ENCODE measurements at places on chromosomes 5 and 9.
A peak's percentile ranks its signal among the peaks of the same experiment; 100 is the strongest.

DNA sequence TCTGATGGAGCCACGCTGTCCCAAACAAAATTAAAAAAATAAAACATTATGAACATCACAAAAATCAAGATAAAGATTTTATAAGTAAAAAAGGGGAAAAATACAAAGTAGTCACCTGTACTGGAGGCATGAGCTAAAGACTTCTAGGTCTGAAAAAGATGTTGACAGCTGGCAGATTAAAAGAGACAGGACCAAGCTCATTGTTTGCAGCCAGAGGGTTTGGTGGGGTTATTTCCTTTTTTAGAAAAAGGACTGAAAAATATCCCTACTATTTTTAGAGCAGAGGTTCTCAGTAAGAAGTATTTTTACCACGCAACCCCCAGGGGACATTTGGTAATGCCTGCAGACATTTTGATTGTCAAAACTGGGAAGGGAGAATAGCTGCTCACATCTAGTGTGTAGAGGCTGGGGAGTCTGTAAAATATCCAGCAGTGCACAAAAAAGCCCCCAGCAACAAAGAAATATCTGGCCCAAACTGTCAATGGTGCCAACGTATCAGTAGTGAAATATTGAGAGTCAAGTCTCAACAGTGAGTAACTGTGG is 353.4 kb downstream of the TLE1 start:
- DNase-seq: no peak

DNA sequence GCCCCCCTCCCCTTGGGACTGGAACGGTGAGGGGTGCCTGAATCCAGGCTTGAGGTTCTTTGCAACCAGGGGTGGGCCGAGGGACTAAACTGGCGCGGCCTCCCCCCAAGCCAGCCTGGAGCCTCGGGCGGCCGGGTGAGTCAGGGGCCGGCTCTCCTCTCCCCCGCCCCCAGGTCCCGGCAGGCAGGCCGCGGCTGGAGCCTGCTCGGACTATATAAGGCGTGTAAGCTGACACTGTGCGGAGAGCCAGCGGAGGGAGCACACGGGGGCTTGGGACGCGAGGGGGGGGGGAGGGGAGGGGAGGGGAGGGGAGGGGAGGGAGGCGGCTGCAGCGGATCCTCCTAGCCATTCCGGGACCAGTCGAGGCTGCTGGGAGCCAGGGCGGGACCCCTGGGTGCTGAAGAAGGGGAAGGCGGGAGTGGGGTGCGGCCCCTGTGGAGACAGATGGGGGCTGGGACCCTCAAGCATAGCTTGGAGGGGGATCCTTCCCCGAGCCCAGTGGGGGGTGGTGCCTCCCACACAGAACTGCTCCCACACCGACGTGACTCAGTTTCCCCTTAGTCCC is 595 bp downstream of the PDLIM7 start:
- DNase-seq: no peak

- no peak for DNase-seq
Observed at GRCh38 chr9:21670374-21670773, 132.1 kb upstream of the MTAP start.

- DNase-seq: no peak
Observed at GRCh38 chr5:120306303-120306702, 157.8 kb upstream of the PRR16 start.

DNA sequence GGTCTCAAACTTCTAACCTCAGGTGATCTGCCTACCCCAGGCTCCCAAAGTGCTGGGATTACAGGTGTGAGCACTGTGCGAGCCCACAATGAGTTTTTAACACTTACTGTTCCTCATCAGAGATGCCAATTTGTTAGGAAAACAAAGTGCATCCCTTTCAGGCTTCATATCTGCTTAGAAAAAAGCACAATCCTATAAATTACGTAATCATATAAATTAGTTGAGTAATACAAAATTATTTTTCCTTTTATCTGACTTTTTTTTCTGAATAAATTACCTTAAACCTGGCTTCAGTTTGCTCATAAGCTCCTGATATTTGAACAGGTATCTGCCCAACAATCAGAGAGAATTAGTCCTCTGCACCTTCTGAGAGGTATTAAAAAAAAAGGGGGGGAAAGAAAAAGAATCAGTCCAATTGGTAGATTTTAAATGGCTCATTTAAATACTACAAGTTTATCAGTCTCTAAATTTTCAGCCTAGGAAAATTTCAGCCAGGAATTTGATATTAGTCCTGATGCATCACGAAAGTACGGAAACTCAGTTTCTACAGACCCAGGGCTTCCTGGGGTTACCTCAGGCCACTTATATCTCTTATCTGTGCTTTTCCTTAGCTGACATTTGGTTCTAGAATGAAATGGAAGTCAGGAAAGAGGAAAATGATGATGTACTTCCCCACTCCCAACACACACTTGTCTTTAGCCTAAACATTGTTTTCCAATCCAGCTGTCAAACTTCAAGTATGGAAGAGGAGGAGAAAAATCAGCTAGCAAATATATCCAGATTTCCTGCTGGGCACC is 26.8 kb downstream of the ITGA1 start:
- no peak for DNase-seq

DNA sequence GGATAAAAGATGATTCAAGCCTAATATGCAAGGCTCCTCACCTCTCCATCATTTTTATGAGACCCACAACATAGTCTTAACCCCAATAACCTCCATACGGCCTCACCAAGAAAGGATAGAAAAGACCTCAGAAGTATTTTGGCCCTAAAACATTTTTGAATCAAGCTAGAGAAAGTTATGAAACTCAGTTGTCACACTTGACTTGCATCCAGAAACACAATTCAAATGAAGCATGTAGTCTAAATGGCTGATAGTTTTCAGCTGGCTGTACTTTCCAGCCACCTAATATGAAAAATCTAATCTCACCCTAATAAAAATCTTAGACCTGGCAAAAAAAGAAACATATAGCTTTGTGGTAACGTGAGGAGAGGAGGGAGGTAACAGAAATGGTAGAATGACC is 116.1 kb downstream of the ARL15 start:
- no peak for DNase-seq

DNA sequence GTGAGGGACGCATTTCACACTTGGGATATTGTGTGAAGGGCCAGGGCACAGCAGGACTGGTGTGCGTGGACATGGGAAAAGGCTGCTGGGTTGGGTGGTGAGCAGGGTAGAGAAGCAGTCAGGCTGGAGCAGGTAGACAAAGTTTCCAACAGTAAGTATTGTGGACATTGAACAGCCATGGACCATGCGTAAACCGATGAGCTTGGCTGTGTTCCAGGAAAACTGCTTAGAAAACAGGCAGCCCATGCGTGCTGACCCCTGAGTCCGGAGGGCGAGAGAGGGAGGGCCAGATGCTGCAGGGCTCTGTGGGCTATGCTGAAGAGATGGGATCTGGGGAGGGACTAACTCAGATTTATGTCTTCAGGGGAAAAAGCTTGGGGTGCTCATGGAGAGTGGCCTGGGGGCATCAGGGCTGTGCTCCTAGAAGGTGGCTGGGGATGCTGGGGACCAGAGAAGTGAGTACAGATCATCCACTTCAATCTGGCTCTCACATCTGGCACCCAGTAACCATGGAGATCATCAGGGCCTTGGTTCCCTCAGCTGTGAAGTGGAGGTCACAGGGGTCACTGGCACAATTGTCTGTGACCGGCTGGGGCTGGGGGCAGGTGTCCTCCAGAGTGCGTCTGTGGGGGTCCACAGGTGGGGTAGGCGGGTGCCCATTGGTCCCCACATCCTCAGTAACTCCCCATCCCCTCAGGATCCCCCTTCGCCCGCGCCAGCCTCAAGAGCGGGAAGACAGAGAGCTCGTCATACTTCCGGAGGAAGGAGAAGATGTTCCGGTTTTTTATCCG is 93.3 kb downstream of the CACNA1B start:
- no peak for DNase-seq

- peak; percentile 66 for DNase-seq
Observed at GRCh38 chr5:54743997-54744788, 226.6 kb downstream of the SNX18 start.

DNA sequence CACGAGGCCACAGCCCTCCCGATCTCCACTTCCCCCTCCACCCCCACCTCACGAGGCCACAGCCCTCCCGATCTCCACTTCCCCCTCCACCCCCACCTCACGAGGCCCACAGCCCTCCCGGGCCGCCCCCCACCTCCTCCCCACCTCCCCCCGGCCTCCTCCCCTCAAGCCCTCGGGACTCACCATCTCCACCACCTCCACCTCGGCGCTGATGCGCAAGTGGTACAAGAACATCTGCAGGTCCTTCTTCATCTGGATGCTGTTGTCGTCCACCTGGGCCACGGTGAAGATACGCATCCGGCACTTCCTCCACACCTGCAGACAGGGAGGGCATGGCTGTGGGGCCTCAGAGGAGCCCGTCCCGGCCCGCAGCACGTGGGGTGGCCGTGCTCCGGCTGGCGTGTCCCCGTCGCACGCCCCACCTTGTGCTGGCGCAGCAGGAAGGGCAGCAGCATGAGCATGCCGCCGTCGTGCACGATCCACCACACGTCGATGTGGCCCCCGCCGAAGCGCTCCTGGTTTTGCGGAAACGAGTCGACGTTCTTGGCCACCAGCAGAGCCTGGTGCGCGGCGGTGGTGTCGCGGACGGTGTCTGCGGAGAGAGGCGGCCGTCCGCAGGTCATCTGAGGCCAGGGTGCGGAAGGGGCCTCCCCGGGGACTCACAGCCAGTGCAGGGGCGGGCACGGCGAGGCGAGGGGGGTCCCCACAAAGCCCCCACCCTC is 48.0 kb downstream of the SLC12A7 start:
- no peak for DNase-seq

DNA sequence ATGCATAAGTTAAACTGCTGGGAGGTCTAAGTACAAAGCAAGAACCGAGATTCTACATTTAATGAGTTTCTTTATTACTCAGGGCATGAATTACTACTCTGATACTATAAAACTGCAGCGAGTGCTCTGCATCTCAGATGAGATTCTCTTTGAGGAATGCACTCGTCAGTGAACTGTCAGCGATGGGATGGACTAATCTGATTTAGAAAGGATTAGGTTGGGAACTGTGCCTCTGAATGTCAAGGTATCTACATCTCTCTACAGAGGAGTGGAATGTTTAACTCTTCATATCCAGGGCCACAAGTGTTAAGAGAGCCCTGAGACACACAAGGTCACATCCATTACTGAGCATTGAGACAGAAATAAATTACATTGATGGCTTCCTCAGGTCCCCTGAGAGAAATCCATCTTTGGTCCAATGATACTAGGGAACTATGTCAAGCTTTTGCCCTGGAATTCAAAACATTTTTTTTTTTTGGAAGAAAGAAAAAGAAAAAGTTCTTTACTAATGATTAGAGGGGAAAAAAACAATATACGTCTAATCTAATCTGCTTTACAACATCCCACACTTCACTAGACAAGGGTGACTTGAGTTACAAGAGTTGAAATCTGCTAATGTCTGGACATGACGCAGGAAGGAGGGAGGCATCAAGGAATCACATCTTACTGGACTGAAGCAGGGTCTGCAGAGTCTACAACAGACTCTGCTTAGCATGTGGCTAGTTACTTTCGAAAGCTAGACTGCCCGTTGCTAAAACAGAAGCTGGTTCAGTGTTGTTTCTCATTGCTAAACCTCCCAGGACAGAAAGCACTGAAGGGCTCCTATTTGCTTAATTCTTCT is 270.0 kb upstream of the TLE4 start:
- no peak for DNase-seq

- DNase-seq: no peak
Observed at GRCh38 chr9:35105571-35106342, 2.8 kb upstream of the STOML2 start.

- DNase-seq: no peak
Observed at GRCh38 chr9:86843206-86843605, 104.1 kb downstream of the GAS1 start.

- no peak for DNase-seq
Observed at GRCh38 chr5:5128766-5129165, 11.4 kb upstream of the ADAMTS16 start.

GRCh38 chr5:160685695-160686094 is 166.3 kb downstream of the ATP10B start:
- DNase-seq: no peak

- DNase-seq: peak; percentile 54
Observed at GRCh38 chr9:21993893-21994555, at the start of gene CDKN2A. CDKN2A (minus strand) TSS chr9:21994392.

DNA sequence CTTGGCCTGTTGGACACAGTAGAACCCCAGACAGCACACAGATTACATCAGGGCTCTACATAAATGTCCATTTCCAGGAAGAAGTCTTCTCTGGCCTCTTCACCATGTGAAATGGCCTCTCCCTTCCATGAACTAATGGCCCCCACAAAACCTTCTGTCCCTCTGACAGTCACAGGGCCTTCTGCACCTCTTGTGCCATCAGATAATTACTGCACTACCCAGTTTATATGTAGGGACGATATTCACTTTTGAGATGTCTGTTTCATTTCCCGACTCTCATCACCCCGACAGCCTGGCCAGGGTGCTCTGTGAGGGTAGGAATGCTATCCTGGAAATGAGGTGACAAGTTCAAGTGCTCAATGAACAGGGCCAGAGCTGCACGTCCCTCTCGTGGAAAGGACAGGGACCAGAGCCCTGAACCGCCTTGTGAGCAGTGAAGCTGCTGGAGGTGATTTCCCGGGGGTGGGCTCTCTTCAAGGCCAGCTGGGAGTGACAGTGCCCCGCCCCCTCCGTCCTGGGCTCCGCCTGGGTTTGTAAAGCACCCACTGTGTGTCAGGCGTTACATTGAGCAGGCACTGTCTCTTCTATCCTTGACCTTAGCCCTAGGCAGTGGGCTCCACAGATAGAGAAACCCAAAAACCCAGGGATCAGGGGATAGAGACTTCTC is 3.0 kb upstream of the FAM78A start:
- no peak for DNase-seq

- DNase-seq: no peak
Observed at GRCh38 chr9:131333771-131334628, 44.5 kb downstream of the PLPP7 start.

All from CD4-positive, alpha-beta T cell treated with Interleukin-6 for 4 hours (primary cell).